ENCODE measurements at places on chromosomes 16 and 17.

- DNase-seq, result no peak
These were observed 59.6 kb downstream of the ZZEF1 start for GRCh38 chr17:4083187-4083586.

- DNase-seq, result no peak
These were observed 30.9 kb upstream of the PLLP start for GRCh38 chr16:57315416-57315815.

DNA sequence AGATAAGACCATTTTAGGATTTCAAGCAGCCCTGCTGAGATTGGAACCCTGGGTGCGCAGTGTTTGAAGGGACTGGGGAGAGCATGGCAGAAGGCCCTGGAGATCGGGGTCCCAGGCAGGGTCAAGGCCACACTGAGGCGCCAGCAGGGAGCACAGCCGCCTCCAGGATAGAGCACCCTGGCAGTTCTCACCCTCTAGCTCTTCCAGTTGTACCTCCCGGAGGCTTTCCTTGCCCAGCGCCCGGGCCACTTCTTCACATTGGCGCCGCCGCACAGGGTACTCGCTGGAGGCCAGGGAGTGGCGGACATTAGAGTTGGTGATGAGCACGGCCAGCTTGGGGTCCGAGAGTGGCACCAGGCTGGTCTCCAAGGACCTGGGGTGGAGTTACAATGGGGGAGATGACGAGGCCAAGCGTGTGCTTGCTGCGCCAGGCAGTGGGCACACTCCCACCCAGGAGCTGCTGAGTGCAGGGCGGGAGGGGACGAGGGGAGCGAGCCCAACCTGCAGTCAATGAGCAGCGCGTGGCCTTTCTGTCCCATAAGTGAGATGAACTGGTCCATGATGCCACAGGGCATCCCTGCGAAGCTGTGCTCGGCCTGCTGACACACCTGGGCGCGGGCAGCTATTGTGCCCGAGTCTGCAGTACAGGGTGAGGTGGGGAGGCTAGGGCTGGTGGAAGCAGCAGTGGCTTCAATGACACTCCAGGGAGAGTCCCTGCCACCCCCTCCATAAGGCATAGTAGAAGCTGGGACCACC is 2.3 kb downstream of the GALK1 start:
- DNase-seq, result no peak

GRCh38 chr17:6097005-6097279 is 26.8 kb downstream of the WSCD1 start:
- DNase-seq, result peak; percentile 28

GRCh38 chr17:77441940-77442339 is 301.2 kb downstream of the SEC14L1 start:
- no peak for DNase-seq

GRCh38 chr17:55576237-55576995 is 65.2 kb upstream of the SMIM36 start:
- DNase-seq, result no peak

GRCh38 chr16:50308237-50308965 is 42.0 kb downstream of the ADCY7 start:
- DNase-seq, result no peak

- DNase-seq, result no peak
These were observed 19.5 kb downstream of the MINK1 start for GRCh38 chr17:4852567-4853207.

GRCh38 chr17:7133424-7133823 is 18.8 kb upstream of the ASGR2 start:
- no peak for DNase-seq

- no peak for DNase-seq
These were observed 288.5 kb downstream of the C16orf95 start for GRCh38 chr16:87028481-87029320.

GRCh38 chr16:21940570-21940969 is 12.6 kb upstream of the UQCRC2 start:
- DNase-seq, result no peak

GRCh38 chr16:660459-661183 is 7.3 kb upstream of the RHOT2 start:
- peak; percentile 84 for DNase-seq

DNA sequence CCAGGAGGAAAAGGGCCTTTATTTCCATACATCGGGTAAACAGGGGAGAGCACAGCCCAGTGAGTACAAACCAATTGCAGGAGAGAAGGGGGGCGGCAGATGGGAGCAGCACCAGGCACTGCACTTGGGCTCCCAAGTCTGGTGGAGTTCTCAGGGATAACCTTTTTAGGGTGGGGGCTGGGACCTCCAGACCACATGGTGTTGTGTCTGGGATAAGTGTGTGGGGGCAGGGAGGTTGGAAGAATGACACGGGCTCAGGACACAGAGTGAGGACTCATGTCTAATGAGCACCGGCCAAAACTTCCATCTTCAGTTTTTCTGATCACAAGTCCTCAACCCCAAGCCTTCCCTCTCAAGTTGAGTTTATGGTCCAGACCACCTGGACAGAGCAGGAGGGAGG is 30.6 kb downstream of the PIPOX start:
- no peak for DNase-seq

DNA sequence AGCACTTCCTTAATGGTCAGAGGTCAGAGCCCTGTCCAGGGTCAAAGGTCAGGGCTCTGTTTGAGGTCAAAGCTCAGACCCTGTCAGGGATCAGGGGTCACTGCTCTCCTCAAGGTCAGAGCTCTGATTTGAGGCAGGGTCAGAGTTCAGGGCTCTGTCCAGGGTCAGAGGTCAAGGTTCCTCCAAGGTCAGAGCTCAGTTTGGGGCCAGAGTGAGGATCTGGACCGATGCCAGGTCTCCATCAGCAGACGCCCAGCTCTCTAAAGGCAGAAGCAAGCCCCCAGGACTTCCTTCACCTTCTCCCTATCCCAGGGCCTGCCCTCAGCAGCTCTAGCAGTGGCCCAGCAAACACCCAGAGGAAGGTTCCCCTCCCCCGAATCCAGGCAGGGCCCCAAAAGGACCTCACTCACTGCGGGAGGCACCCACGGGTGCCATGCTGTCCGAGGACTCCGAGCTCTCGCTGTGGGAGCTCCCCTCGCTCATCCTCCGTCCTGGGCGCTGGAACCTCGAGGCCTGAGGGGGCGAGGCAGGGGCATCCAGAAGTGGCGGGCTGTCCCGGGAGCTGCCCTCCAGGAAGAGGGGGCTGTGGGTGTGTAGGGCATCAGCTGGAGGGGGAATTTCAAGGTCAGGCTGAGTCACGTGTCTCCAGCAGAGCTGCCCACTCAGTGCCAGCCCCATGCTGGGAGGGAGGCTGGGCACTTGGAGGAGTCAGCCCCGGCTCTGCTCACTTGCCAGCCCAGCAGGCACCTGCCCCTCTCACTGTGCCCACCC is 26.7 kb downstream of the PIMREG start:
- DNase-seq, result no peak

DNA sequence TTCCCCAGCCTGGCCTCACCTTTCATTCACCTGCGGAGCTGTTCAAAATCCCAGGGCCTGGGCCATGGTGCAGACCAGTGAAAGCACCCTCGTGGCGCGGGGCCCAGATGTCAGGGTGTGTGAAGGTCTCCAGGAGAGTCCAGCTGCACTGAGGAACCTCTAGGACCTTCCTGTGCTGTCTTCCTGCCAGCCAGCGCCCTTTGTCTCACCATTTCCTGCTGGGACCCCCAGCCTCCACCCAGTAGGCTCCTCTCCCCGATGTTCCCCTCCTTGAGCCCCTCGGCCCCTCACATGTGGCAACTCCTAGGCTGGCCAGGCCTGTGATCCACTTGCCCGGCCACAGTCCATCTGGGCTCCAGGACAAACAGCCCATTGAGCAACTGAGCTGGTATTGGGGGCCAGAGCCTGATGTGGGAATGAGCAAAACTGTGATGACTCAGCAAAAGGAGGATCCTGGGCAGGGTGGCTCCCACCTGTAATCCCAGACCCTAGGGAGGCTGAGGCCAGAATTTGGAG is 677 bp downstream of the SULT1A2 start:
- no peak for DNase-seq

GRCh38 chr17:40901981-40902474 is 17.0 kb upstream of the KRT20 start:
- no peak for DNase-seq

- DNase-seq, result no peak
These were observed 33.1 kb downstream of the ZNF423 start for GRCh38 chr16:49822649-49823370.

DNA sequence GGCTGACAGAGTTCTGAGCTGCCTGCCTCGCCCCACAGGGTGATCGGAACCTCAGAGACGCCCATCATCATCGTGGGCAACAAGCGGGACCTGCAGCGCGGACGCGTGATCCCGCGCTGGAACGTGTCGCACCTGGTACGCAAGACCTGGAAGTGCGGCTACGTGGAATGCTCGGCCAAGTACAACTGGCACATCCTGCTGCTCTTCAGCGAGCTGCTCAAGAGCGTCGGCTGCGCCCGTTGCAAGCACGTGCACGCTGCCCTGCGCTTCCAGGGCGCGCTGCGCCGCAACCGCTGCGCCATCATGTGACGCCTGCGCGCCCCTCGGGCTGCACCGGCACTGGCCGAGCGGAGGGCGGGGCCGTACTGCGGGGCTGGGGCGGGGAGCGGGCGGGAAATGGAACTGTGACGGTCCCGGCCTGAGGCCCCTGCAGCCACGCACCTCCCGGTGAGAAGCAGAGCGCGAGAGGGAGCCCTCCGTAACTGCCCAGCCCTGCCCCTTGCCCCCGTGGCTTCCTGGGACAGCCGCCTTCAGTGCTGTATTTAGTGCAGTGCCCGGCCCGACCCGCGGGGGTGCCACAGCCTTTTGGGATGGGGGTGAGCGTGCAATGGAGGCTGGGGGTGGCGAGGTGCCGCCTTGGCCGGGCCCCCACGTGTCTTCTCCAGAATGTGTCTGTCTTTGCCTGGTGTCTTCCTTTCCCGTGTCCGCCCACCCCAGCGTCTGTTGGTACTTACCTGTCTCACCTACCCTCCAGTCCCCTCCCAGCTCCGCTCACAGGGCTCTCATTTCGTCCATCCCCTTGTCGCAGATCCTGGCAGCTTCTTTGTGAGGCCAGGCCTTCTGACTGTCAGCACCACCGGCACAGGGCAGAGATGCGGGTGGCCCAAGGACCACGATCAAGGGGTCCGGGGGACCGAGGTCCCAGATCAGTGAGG is 9.8 kb downstream of the RASL10B start:
- DNase-seq, result no peak

GRCh38 chr17:76327696-76328095 is 19.6 kb upstream of the QRICH2 start:
- no peak for DNase-seq

DNA sequence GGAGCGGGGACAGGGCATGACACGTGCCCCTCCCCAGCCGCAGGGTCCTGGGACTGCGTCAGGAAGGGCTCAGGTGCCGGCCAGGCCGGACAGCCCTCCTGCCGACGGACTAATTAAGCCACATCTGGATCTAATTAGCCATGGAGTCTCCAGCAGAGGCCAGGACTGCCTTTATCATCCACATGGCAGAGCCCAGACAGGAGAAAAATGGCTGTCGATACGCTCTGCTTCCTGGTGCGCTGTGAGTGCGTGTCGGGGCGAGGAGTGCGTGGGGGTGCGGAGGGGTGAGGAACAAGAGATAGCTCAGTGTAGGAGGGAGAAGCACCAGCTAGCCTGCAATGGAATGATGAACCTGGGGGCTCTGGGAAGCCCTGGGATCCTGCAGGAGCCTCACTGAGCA is 218.8 kb downstream of the IRF8 start:
- DNase-seq, result no peak

GRCh38 chr16:49724774-49725173 is 131.1 kb downstream of the ZNF423 start:
- no peak for DNase-seq

DNA sequence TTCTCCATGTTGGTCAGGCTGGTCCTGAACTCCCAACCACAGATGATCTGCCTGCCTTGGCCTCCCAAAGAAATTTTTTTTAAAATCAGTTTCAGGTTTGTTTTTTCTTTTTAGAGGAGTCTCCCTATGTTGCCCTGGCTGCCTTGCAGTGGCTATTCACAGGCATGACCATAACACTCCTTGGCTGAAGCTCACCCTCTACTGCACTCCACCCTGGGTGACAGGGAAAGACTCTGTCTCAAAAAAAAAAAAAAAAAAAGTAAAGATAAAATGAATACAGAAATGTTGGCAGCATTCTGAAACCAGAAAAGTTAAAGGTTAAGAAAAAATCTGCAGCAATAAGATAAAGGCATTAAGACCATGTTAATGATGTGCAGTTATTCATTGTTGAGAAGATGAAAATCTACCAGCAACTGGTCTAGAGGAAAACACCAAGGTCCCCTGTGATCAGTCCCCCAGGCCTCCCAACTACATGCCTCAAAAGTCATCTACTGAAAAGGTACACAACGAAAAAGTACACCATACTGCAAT is 15.1 kb downstream of the YWHAE start:
- DNase-seq, result no peak

GRCh38 chr16:3954411-3954921 is 74.0 kb upstream of the CREBBP start:
- DNase-seq, result no peak

DNA sequence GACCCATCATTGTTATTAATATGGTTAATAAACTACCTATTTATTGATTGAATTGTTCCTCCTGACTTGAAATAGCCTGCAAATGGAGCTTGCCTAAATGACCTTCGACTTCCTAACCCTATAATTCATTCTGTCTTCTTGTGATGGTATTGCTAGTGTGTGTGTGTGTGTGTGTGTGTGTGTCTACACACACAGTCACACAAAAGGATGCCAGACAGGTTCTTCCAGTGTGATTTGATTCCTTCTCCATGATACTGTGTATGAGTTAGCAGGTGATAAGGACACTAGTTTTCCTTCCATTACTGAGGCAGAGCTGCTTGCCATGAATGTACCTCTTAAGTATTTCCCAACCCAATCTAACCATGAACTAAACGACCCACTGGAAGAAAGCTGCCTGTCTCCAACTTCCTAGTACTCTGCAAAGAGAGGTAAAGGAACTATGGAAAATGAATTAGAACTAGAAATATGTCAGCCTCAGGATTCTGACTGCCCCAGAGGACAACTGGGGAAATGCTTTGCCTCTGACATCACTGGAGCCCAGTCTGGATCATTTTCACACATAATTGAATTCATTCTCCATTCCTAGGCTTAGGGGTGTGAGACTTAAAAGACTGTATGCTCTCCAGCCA is 3.5 kb upstream of the CDC6 start:
- DNase-seq, result no peak

DNA sequence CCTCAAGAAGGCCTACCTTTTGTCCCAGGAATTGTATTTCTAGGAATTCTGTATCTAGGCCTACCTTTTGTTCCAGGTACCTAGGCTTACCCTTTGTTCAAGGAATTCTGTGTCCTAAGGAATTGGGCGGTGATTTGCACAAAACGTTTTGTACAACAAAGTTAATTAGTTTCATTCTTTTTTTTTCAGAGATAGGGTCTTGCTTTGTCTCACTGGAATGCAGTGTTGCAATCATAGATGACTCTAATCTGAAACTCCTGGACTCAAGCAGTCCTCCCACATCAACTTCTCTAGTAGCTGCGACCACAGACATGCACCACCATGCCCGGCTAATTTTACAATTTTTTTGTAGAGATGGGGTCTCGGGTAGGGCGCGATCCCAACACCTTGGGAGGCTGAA is 7.0 kb downstream of the CDR2L start:
- DNase-seq, result no peak

DNA sequence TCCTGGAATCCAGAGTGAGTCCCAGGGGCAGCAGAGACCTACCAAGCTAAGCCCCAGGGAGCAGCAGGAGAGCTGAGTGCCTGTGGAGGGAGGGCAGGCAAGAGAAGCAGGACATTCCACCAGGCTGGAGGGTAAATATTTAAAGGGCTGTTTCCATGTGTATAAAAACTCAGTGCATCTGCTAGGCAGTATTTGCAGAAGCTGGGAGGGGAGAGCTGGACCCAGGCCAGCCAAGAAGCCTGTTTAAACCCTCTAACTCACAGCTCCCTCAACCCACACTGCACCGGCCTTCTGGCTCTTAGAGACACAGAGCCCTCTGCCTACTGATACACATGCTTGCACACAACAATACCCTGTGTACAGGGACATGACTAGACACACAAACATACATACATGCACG is 22.5 kb upstream of the TMEM132E start:
- no peak for DNase-seq
